T follicular helper cell (primary cell): ENCODE measurements at places on chromosomes 2 and 18.

- no peak for DNase-seq
Measured at GRCh38 chr2:226030369-226030768, 630.9 kb downstream of the NYAP2 start.

DNA sequence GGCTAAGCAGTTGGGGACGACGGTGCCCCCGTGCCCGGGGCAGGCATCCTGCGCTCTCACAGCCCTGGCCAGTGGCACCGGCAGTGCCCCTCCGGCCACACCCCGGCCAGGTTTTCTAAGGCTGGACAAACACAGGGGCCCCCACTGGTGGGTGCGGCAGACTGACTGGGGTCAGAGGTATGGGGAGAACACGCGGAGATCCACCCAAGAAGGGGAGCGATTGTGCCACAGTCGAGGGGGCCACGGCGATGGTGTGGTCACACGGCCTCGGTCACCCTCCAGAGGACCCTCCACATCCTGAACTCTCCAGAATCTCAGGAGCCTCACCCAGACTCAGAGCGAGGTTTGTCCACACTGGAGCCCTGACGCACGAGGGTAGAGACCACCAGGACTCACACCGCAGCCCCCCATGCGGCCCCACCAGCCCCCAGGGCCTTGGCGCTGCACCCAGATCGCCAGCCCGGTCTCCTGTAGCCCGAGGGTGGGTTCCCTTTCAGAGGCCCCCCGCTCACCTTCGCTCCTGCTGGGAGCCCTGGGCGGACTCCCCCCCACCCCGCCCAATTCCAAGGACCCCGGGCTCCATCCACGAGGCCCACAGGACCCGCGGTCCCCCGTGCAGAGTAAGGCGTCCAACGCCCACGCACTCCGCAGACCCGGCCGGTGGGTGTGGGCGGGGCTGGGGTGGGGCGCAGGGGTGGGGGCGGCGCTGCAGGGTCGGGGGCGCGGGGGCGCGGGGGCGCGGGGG, 15.2 kb downstream of the PDCD1 start:
- DNase-seq: no peak

GRCh38 chr18:9731380-9731779, 23.3 kb downstream of the RAB31 start:
- DNase-seq: no peak

GRCh38 chr2:224400886-224401632, 848 bp downstream of the FAM124B start:
- DNase-seq: no peak

GRCh38 chr2:53786352-53786704, 425 bp downstream of the ASB3 start:
- DNase-seq: peak; percentile 2

GRCh38 chr2:130318906-130319305, 23.8 kb upstream of the IMP4 start:
- no peak for DNase-seq

DNA sequence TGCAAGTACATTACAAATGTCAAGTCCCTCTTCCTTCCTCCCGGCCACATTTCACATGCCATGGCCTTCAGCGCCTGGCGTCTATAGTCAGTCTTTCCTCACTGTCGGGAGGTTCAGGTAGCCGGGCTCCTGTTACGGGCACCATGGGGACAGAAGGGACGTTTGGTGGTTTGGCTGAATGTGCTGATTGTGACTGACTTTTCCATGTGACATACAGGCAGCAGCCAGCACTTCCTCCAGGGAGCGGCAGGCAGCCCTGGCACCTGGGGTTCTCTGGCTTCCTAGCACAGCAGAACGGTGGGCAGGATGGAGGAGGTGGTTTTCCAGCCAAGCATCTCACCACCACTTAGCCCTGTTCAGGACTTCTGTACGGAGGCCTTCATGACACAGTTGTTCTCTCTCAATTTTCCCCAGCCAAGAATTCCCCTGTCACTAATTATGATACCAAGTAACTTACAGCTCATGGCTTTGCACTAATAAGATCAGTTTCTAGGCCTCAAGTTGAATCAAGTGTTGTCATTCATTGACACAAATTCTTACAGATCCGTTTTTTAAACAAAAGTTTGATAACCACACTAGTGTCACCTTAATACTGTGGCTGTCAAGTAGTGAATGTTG, 83.9 kb upstream of the REV1 start:
- DNase-seq: no peak

DNA sequence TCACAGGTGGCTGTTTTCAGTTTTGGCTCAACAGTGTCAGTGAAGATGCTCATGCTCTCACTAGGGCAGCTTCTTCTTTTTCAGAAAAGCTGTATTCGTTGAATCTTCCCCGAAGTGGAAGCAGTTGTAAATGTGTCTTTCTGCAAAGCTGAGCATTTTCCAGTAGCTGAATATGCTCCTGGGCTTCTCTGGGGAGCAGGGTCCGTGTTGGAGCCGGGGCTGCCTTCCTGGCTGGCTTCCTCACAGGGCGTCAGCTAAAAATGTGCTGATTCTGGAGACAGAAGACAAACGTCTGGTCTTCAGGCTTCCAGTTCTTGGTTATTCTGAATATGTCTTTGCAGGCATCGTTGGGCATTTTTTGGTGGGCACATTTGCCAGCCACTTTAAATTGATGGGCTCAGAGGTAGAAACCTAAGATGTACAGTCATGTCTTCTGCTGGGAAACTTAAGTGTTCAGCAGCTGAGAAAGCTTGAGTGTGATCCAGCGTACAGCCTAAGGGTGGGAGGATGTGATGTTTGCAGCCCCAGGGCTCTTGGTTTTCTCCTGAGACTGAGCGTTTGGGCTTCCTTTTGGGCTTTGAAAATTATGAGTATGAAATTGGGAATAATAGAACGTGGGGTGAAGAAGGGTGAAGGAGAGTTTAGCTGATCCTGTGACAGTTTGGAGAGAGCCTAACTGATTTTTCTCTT, 19.0 kb downstream of the SETBP1 start:
- DNase-seq: no peak

- DNase-seq: no peak
Measured at GRCh38 chr2:222381566-222381965, 42.8 kb upstream of the SGPP2 start.

DNA sequence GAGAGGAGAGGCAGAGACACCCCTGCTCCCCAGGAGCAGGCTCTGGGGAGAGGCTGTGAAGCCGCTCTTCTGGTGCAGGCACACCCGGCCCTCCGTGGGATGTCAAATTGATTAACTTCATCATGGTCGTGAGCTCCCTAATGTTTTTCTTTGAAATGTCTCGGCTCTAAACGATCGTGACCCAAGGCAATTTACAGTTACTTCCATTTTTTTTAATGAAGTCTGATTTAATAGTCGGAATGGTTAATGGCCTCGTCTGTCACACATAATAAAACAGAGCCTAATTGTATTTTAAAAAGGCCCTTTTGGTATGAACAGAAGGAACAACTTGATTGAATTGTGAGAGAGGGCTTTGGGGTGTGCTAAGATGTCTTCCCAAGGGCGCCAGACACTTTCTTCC, 130.2 kb downstream of the SMAD2 start:
- DNase-seq: no peak

DNA sequence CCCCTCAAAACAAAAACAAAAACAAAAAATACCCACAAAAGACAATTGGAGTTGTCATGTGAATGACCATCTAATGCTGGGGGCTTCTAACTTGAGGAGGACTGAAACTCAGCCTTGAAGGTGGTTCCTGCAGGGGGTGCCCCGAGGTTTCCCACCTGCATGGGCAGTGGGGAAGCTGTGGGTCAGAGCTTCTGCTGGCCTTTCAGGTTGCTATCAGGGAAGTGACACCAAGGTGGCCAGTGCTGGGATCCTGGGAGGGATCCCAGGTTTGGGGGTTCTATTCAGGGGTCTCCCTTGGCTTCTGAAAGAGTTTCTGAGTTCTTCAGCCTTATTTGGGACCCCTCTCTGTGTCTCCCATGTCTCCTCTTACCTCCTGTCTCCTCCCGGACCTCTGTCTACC, 62.8 kb downstream of the LDLRAD4 start:
- DNase-seq: no peak

DNA sequence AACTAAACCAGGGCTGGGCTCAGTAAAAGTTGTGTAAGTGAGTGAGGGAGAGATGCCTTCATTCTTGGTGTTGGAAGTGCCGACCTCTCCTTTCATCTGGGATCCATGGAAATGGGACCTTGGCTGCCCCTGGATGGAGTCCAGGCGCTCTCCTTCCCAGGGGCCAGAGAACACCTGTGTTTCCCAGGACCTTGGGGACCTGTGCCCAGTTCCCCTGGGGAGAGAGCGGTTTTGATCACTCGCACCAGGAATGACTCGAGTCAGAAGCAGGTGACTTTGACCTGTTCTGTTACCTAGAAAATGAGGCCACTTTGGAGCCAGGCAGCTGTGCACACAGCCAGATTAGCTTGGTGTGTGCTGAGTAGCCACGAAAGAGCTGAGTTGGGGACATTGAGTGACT, 97.3 kb downstream of the SH3BP4 start:
- no peak for DNase-seq

- no peak for DNase-seq
Measured at GRCh38 chr2:11550901-11551568, 17.2 kb downstream of the GREB1 start.

DNA sequence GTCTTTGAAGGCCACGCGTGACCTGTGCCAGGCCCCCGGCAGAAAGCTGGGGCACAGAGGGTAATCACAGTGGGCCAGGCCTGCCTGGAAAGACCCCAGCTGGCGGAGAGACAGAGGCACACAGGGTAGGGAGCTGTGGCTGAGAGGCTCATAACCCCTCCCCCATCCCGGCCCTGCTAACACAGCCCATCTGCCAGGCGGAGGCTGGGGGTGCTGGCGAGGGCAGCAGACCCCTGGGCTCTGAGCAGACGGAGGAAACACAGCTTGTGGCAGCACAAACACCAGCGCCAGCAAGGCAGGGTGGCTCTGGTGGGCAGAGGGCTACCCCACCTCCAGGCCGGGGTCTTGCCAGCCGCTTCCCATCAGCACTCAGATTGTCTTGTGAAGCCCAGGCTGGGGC, 19.0 kb downstream of the HS6ST1 start:
- no peak for DNase-seq

GRCh38 chr18:55501579-55501978, 86.4 kb downstream of the TCF4 start:
- DNase-seq: no peak

GRCh38 chr18:12656605-12656937, 1.3 kb downstream of the SPIRE1 start:
- DNase-seq: no peak

DNA sequence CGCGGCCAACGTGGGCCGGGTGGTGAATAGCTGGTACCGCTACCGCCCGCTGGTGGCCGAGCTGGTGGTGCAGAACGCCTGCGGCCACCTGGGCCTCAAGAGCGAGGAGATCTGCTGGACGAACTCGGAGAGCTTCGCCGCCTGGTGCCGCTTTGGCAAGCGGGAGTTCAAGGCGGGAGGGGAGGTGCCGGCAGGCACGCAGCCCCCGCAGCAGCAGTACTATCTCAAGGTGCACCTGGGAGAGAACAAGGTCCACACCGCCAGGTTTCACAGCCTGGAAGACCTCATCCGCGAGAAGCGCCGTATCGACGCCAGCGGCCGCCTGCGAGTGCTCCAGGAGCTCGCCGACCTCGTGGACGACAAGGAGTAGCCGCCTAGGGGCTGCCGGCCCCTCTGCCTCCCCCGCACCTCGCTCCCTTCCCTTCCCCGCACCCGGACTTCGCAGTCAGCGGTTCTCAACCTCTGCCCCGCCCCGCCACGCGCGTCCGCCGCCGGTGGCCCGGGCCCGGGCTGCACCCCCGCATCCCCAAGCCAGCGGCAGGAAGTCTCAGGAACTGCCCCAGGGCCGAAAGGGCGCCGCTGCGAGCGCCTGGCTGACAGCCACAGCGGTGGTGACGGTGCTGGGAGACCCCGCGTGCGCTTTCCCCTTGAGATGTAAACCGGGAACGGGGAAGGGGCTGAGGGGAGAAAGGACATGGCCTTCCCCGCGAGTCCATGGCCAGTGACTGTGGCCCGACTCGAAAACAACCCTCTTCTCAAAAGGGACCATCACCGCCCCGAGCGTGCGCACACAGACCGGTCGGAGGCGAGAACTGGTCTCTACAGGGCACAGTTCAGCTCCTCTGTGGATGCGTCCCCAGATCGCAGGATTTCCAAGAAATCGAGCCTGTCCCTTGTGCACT, 2.2 kb downstream of the LRATD1 start:
- DNase-seq: no peak

GRCh38 chr2:171404261-171404660, 29.5 kb downstream of the METTL8 start:
- no peak for DNase-seq

GRCh38 chr2:199128476-199129229, 329.1 kb downstream of the SATB2 start:
- no peak for DNase-seq

GRCh38 chr2:6957031-6957714, 40.0 kb downstream of the RNF144A start:
- no peak for DNase-seq

- no peak for DNase-seq
Measured at GRCh38 chr18:49021433-49022129, 70.8 kb upstream of the SMAD7 start.

DNA sequence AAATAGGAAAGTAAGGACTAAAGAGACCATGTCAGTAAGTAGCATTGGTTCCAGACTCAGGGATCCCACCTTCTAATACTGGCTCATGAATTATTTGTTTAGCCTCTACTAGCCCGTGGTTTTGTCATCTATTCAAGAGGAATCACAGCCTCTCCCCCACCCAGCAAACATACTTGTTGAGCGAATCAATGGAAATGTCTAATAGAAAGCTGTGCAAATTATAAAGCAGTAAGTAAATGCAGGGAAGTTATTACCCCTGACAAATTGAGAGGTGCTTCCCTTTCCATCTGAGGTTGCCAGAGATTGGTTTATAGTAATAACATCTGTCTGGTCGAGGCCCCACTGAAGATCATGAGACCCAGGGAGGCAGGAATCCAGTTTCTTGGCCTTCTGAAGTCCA, 219.3 kb upstream of the OSR1 start:
- DNase-seq: no peak

- DNase-seq: no peak
Measured at GRCh38 chr2:33064349-33064801, 117.6 kb downstream of the LTBP1 start.

- no peak for DNase-seq
Measured at GRCh38 chr18:52451256-52451655, 111.3 kb downstream of the DCC start.

- DNase-seq: no peak
Measured at GRCh38 chr2:21519821-21520220, 396.1 kb downstream of the TDRD15 start.

DNA sequence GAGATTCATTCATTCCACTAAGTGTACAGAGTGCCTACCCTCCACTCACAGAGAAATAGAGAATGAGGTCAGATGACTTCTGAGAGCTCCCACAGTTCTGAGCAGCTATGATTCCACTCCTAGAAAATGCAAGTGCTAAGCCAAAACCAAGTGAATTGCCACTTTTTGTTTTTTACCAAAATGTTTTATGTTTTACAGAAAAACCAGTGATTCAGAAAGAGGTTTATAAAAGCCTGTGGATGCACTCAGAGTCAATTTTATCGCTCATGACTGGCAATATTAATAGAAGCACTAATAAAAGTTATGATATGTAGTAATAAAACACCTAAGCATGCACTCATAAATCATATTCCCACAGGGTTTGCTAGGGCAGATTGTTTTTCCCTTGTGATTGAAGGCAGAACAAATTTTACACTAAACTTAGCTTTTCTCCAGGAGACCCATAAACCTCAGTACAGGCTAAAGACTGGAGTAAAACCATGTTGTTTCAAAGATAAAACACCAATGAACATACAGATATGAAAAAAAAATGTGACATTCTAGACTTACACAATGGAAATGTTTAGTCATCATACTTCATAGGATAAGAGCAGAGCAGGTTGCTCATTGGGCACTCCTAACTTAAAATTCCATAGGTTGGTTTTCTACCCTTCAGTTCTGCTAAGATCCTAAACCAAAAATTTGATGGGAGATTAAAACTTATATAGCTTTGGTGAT, 67.5 kb downstream of the PDK1 start:
- DNase-seq: no peak
